ENCODE measurements at places on chromosomes 4 and X.

- DNase-seq: no peak
These were observed 288.7 kb upstream of the CTSO start for GRCh38 chr4:156242390-156242789.

- peak; percentile 61 for DNase-seq
These were observed 29.6 kb downstream of the SLC16A2 start for GRCh38 chrX:74450803-74451449.

- DNase-seq: no peak
These were observed 43.8 kb downstream of the GLRA2 start for GRCh38 chrX:14573161-14573560.

DNA sequence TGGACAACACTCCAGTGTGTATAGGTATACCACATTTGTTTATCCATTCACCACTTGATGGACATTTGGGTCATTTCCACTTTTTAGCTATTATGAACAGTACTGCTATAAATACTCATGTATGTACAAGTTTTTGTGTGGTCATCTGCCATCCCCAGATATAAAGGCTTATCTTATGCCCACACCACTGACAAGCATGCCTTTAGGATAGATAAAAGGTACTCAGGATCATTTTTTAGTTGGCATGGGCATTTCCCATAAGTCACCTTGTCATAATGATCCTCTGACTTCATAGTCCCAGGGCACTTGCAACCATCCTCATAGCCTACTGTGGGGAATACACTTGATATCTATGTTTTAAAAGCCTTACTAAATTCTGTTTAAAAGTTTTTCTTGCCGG lies 6.3 kb downstream of the AWAT1 start:
- DNase-seq: no peak

- DNase-seq: no peak
These were observed 87.2 kb downstream of the HPRT1 start for GRCh38 chrX:134547047-134547679.

DNA sequence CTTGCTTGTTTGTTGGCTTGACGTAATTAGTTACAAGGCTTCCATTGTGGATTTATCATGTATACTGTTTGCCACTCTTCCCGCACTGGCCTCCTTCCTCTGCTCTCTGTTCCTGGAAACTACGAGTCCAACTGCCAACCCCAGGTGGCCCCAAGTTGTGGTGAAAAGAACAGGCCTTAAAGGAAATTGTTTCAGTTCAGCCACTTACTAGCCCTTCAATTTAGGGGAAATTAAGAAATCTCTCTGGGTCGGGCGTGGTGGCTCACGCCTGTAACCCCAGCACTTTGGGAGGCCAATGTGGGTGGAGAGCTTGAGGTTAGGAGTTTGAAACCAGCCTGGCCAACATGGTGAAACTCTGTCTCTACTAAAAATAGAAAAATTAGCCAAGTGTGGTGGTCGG lies 28.0 kb downstream of the RBM47 start:
- DNase-seq: no peak

Data from RWPE1 (cell line).